CD14-positive monocyte (primary cell): ENCODE measurements at places on chromosomes 3 and 15. TPM values are rescaled to one million over a fixed set of nuclear protein-coding genes. Genes with fewer than 3 reads are reported as not detected.

DNA sequence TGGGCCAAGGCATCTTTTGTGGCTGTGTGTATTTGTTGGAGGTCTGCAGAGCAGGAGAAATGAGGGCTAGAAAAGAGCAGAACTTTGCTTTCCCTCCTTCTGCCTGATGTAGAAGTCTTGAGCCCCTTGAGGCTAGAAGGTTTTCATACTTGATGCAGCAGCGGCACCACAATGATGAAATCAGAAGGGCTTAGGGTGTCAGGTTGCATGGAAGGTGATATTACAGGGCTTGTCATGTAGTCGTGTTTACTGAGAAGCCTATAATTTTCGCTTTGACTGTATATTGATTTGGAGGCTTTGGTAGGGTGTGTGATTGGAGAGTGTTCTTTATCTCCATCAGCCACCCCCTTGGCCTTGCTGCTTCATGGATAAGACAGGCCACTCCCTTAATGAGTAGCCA is 339.8 kb downstream of the THSD4 start:
- DNase-seq: no peak

GATA2 gene
- not detected for polyA plus RNA-seq

HTR3E gene
- polyA plus RNA-seq: not detected

CCR8 gene
- not detected for polyA plus RNA-seq

ABI3BP gene
- polyA plus RNA-seq: not detected in 2 replicates

RBPMS2 gene
- not detected for polyA plus RNA-seq

DNA sequence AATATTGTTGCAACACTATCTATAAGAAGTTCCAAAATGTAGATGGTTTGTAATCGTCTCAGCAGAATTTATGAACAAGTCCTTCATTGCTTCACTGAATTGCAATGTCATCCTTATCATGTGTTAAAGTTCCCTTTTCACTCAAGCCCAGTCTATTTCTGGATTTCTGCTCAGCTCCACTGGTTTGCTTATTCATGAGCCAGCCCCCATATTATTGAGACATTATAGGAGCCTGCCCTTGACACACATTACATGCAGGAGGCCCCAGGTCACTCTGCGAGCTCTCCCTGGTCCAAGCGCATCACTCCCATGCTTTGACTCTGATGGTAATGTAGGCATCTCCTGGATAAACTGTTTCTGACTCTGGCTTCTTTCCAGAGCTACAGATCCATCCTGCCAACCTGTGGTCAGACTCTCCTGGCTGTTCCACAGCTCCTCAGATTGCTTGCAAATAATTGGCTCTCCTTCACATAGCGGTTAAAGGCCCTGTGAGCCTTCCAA is 56.9 kb downstream of the ABTB1 start:
- DNase-seq: peak; percentile 96

GRCh38 chr15:31128919-31129768 is 27.6 kb upstream of the TRPM1 start:
- DNase-seq: peak; percentile 61

DNA sequence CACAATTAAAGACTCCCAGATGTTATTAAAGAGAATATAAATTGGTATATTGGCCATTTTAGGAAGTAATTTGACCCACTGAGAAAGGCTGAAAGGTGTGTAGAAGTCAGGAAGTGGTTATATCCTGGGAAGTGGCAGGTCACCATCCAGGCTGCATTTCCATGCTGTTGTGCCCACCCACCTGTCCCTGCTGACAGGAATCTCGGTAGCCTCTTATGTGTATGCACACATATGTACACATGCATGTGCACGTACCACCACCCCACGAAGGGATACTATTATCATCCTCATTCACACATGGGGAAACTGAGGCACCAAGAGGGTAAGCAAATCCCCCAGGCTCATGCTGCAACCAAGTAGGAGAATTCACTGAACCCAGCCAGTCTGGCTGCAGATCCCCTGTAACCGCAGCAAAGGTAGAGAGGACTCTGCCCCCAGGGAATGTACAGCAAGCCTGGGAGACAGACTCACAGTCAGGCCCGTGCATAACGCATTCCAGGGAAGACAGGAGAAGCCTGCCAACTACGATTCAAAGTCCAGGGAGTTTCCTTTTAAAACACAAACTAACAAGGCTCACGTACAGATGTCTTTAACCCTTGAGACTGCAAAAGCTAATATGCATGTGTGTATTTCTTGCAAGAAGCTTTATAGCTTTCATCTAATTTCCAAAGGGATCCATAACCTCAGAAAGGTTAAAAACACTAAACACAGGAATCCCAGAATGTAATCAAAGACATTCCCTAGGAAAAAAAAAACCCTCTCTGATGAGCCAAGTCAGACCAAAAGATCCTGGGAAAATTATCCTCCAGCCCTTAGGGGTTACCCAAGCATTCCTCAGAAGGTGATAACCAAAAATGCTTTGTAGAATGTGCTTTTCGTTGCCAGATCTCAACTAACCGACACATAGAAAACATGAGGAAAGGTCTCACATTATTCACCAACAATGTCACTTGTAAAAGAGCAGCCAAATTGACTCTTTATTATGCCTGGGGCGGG is 129.6 kb downstream of the ADAMTS17 start:
- no peak for DNase-seq

- no peak for DNase-seq
These were observed 90.5 kb upstream of the DGKG start for GRCh38 chr3:186452517-186452916.

DNAH12 gene
- not detected for polyA plus RNA-seq

GRCh38 chr15:80803580-80804525 is 24.7 kb downstream of the CEMIP start:
- DNase-seq: no peak

DNA sequence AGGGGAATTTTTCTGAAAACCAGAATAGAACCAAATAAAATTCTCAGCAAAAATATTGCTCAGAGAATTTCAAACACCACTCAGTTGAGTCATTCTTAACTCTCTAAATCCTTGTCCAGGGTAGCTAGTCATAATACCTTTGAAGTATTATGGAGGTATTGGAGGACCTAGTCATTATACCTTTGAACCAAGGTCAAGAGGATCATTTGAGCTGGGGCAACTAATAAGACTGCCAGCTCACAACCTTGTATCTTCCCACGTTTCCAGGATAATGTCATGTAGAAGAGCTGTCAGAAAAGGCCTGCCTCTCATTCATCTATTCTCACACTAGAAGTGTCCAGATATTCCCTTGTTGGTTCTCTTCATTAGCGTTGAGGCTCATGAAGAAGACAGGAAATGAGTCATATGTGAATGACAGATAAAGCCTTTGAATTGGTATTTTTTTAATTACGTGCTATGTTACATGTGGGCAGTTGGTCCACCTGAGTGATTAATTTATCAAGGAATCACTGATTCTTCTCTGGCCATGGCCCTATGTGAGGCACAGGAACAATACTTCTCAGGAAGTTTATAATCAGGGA is 48.3 kb downstream of the TOPAZ1 start:
- DNase-seq: no peak

DNA sequence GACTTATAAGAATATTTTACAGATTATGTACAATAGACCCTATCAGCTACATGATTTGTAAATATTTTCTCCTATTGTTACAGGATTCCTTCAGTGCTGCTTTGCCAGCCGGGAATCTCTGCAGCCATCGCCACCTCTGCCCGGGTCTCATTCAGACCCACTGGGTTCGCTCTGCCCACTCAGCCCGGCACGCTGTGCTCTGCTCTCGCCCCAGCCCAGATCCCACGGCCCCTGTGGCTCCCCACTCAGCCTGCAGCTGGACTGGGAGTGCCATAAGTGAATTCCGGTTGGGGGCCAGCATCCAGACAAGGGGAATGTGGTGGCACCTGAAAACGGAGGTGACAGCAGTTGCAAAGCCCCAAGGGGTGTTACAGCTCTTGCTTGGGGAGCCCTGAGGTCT is 71.8 kb downstream of the NPAP1 start:
- no peak for DNase-seq

RASL12 gene
- not detected in 2 replicates for polyA plus RNA-seq

P2RY12 gene
- 3.0 TPM for polyA plus RNA-seq

DNA sequence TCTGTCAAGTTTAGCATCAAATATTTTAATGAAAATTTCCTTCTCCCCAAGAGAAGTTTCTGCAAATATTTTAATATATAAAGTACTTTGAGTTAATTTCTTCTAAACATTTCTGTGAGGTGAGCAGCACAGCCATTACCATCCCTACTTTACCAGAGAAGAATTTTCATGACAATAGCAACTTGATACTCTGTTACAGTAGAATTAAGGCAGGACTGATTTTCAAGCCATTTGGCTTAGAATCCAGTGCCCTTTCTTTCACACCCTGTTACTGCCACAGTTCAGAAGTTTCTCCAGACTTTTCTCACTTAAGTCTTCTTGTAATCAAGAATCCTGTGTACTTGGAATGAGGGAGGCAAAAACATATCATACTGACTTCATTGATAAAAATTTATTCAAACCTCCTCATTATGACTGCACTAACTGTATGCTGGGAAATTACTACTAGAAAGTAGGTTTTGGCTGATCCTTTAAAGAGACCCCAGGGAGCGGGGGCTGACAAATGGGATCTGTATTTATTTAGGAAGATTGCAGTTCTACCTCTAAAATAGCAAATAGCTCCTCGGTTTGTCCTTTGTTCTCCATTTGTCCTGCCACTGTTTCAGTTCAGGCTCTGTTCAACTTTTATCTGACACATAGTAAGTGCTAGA is 557.0 kb upstream of the SGO1 start:
- no peak for DNase-seq

PPP1R14D gene
- polyA plus RNA-seq: not detected

DNA sequence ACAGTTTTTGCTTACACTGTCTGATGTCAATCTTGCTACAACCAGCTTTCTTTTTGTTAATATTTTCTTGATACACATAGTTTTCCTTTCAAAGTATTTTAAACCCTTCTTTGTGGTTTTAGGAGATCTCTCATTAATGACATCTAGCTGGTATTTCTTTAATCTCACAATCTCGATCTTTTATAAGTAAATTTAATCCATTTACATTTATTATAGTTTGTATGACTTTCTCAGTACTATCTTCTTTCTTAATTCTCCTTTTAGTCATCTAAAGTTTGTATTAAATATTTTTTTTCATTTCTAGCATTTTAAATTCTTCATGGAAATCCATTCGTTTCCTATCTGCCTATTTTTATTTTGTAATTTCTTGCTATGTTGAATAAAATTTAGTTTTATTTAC is 55.4 kb downstream of the MRPL3 start:
- DNase-seq: no peak

DNA sequence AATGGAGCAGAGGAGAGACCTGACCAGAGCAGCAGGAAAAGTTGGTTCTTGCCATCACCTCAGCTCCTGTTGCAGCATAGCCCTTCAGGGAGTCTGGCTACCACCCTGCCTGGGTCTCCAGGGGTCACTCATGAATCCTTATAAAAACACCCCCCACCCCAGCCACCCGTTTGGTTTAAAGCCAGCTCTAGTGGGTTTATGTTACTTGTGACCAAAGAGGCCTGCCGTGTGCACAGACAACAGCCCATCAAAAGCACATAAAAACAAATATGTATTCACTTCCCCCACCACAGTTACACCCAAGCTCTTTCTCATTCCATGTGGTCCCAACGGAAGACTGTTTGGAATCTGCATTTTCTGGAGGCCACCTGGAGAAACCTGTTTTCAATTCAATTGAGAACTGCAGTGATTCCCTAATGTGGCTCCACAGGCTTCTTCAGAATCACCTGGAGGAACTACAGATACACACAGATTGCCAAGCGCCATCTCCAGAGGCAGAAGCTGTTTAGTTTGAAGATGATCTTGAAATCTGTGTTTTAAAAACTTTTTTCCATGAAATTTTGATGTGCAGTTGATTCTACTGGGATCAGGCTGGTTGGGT is 13.8 kb downstream of the FOXL2 start:
- DNase-seq: no peak

GRCh38 chr3:196976941-196977340 is 8.3 kb upstream of the PIGZ start:
- DNase-seq: no peak

- no peak for DNase-seq
These were observed 35.2 kb downstream of the DNASE1L3 start for GRCh38 chr3:58175437-58176184.

ADAMTSL3 gene
- not detected for polyA plus RNA-seq

FBXO45 gene
- polyA plus RNA-seq: 2.8 TPM

TJP1 gene
- not detected for polyA plus RNA-seq

GRCh38 chr3:56894881-56895431 is 93.2 kb upstream of the ARHGEF3 start:
- DNase-seq: no peak
